ENCODE measurements at places on chromosomes 6 and 20. TPM values are rescaled to one million over a fixed set of nuclear protein-coding genes. Genes with fewer than 3 reads are reported as not detected.

DNA sequence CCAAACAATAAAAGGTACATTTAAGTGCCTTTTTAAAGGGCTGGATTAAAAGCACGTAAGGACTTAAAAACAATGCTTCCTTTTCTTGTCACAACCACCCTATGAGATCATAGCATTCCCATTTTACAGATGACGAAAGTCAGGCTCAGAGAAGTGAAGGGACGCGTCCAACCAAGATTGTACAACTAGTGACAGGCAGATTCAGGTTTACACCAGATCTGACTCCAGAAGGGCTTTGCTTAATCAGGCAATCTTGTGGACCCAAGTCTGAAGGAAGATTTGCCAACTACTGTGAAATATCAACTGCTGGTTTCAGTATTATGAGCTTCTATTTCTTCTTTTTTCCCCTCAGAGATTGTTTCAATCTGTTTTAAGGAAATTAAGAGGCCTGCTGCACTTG lies 877 bp downstream of the ENPP4 start:
- peak overlapping the region; percentile 78 for H3K27ac ChIP-seq
- no peak for DNase-seq
- H3K27me3 ChIP-seq, result no peaks in the 10 kb centered on the region
- H3K36me3 ChIP-seq, result no peaks in the 10 kb centered on the region

GRCh38 chr6:69019832-69020231 lies 384.8 kb downstream of the ADGRB3 start:
- no peak for DNase-seq
- H3K36me3 ChIP-seq, result no peaks in the 10 kb centered on the region
- no peaks in the 10 kb centered on the region for H3K27me3 ChIP-seq

The NHSL1 gene
- 6.5 TPM for total RNA-seq

GRCh38 chr20:25309395-25310267 lies 61.7 kb downstream of the PYGB start:
- no peaks in the 10 kb centered on the region for H3K36me3 ChIP-seq
- H3K27ac ChIP-seq, result peak overlapping the region; percentile 73
- no peak overlapping the region for H3K4me3 ChIP-seq
- H3K4me1 ChIP-seq, result no peaks in the 10 kb centered on the region

DNA sequence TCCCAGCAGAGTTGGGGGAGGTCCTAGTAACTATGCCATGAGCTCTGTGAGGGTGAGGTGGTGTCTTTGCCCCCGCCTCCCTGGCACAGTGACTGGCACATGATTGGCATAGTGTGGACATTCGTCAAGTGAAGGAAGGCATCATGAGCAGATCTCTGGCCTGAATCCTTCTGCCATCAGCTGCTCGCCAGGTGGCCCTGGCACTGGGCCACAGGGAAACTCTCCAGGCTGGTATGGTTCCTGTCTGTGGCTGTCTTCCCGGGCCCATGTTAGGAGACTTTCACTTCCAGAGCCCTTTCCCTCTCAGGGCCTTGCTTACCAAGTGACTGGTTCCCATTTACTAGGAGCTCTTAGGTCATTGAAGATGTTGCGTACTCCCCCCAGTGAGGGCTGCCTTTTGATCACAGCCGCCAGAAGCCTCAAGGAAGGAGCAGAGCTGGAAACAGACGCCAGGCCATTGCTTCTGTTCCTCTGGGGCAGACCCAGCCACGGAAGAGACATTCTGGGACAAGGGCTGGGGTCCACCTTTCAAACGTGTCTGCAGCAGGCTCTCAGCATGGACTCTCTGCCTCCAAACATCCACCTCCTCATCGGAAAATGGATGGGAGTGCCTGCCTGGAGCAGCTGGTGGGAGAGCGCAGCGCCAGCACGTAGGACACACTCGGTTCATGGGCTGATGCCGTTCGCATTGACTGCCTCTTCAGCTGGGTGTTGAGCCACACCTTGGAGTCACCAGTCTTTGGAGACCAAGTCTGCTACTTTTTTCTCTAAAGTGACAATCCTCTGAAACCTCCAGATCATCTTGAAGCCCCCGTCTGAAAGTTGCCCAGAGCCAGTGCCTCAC lies 67.2 kb downstream of the PTPN1 start:
- DNase-seq, result peak; percentile 87
- H3K27ac ChIP-seq, result peak overlapping the region; percentile 79
- peaks cover 35% of the 10 kb centered on the region for H3K4me1 ChIP-seq
- H3K4me3 ChIP-seq, result no peak overlapping the region

The GNAS-AS1 gene
- total RNA-seq, result not detected

- H3K4me3 ChIP-seq, result peak overlapping the region; percentile 51
- DNase-seq, result peak; percentile 74
- H3K36me3 ChIP-seq, result no peaks in the 10 kb centered on the region
- peaks cover 56% of the 10 kb centered on the region for H3K27me3 ChIP-seq
These were observed 3.2 kb downstream of the TTBK1 start for GRCh38 chr6:43246301-43247113.

DNA sequence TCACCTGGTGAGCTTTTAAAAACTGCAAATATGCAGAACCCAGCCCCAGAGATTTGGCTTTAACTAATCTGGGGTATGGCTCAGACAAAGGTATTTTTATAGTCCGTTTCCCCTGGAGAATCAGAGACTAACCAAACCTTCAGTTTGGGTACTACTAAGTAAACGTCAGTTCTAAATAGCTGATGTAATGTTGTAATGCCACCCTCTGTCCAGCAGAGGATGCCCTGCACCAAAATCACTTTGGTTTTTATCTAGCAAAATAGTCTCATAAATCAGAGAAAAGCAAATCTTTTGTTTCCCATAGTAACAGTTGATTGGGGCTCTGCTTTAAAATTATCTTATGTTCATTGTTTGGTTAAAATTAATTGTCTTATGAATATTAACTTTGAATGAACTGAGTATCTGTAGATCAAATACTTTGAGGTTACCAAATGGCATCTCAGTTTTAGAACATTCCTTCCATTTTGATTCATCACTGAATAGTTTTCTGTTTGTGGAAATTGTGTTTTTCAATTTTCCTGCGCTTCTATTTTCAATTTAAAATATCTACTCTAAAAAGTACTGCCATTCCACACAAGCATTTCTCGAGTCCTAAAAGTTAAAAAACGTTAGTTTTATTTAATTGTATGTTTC lies 278.3 kb upstream of the PLCB4 start:
- no peak for DNase-seq
- no peaks in the 10 kb centered on the region for H3K4me1 ChIP-seq
- no peak overlapping the region for H3K4me3 ChIP-seq
- H3K27ac ChIP-seq, result no peak overlapping the region
- no peaks in the 10 kb centered on the region for H3K27me3 ChIP-seq

DNA sequence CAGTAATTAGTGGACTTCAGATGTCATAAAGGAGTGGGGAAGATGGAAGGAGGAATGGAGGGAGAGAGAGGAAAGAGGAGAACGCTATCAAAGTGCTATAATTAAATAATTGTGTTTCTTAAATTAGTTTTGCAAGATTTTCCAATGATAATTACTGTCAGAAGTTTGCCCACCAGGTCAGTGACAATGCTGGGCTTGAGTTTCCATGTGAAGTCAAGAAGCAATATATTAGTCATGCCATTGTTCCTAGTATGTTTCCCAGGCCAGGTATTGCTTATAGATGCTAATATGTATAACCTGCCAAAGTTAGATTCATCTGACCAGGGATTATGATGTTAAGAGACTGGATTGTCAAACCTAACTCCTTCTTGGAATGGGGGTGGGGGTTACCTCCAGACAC lies 131.9 kb downstream of the GJA10 start:
- H3K4me3 ChIP-seq, result no peak overlapping the region
- no peak for DNase-seq
- no peaks in the 10 kb centered on the region for H3K4me1 ChIP-seq
- H3K27ac ChIP-seq, result no peak overlapping the region
- no peaks in the 10 kb centered on the region for H3K36me3 ChIP-seq
- H3K27me3 ChIP-seq, result no peaks in the 10 kb centered on the region

DNA sequence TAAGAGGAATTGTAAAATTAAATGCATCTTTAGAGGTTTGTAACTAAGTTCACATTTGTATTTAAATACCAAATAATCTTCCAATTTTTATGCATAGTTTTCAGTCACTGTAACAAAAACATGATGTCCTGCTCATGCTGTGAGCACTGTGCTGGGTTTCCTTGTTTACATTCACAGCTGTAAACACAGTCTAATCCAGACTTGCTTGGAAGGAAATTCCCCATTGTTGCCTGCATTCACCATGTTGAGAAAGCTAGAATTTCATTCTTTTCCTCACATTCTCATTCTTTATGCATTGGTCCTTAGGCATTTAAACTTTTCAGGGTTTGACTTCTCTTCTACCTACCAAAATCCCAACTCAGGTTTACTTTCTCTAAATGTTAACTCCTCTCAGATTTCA lies 242.0 kb upstream of the TBX18 start:
- no peak overlapping the region for H3K27ac ChIP-seq
- no peak for DNase-seq
- H3K4me1 ChIP-seq, result no peaks in the 10 kb centered on the region
- H3K4me3 ChIP-seq, result no peak overlapping the region
- H3K36me3 ChIP-seq, result no peaks in the 10 kb centered on the region

DNA sequence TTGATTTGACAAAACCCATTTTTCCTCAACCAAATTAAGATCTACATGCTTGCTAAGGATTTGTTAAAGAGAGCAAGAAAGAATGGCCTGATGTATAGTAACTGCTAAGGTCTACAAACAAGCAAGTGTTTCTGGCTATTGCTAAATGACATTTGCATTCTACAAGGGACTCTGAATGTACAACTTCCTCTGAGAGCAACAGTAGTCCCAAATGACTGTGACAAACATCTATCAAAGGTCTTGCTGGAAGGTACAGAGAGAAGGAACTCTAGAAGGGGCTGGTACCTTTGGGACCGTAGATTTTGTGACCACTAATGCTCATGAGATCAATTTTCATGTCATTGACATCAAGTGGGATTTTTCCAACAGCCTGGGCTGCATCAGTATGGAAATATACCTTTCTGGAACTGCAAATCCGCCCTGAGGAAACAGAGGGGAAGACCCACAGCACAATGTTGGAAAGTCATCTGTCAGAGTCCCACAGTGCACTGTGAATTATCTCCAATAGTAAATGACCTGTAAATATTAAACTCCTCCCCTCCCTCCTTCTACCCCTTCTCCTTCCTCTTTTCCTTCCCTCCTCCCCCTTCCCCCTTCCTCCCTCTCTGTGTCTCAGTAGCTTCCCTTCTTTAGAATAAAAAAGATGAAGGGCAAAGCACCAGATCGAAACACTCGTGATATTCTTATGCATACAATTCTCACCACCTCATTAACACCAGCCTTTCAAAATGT lies 15.9 kb upstream of the CPNE1 start:
- DNase-seq, result peak; percentile 8
- H3K27ac ChIP-seq, result peak overlapping the region; percentile 66
- H3K4me3 ChIP-seq, result no peak overlapping the region
- peaks cover 14% of the 10 kb centered on the region for H3K4me1 ChIP-seq
- no peaks in the 10 kb centered on the region for H3K27me3 ChIP-seq

GRCh38 chr6:39470506-39470905 lies 148.0 kb upstream of the KCNK16 start:
- no peaks in the 10 kb centered on the region for H3K27me3 ChIP-seq
- no peak overlapping the region for H3K27ac ChIP-seq
- no peaks in the 10 kb centered on the region for H3K4me1 ChIP-seq
- no peaks in the 10 kb centered on the region for H3K36me3 ChIP-seq

DNA sequence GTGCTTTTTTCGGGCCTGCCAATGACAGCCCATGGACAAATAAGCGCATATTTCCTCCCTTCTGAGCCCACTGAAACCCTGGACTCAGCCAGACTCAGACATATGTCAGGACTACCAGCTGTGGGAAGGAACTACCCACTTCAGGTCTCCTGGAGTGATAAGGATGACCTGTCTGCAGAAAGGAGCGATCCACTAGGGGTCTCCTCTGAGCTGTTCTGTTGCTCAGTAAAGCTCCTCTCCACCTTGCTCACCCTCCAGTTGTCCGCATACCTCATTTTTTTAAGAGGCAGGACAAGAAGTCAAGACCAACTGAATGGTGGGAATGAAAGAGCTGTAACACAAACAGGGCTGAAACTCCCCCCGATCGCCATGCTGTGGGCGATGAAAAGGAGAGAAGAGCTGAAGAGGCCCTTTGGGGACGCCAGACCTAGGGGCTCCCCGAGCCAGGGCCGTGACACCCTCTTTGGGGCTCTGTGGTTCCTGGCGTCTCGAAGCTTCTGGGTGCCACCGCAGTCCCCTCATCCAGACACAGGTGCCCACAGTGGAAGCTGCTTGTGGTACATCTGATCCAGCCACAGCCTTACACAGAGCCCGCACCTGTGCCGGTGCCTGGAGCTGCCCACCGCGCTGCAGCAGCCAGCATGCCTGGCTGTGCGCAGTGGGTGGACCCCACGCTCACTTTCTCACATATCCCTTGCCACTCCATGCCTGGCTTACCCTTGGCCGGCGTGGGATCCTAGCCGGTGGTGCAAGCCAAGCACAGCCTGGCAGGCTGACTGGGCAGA lies 68.8 kb downstream of the EYS start:
- no peaks in the 10 kb centered on the region for H3K36me3 ChIP-seq
- H3K27me3 ChIP-seq, result no peaks in the 10 kb centered on the region

- H3K4me1 ChIP-seq, result peaks cover 22% of the 10 kb centered on the region
- H3K27ac ChIP-seq, result no peak overlapping the region
- no peaks in the 10 kb centered on the region for H3K36me3 ChIP-seq
- no peaks in the 10 kb centered on the region for H3K27me3 ChIP-seq
These were observed 210.2 kb upstream of the THEMIS start for GRCh38 chr6:128111096-128111495.

- H3K4me3 ChIP-seq, result no peak overlapping the region
- H3K27ac ChIP-seq, result no peak overlapping the region
- H3K36me3 ChIP-seq, result no peaks in the 10 kb centered on the region
- DNase-seq, result no peak
- no peaks in the 10 kb centered on the region for H3K27me3 ChIP-seq
These were observed 232.5 kb downstream of the LAMA2 start for GRCh38 chr6:129115471-129115870.

DNA sequence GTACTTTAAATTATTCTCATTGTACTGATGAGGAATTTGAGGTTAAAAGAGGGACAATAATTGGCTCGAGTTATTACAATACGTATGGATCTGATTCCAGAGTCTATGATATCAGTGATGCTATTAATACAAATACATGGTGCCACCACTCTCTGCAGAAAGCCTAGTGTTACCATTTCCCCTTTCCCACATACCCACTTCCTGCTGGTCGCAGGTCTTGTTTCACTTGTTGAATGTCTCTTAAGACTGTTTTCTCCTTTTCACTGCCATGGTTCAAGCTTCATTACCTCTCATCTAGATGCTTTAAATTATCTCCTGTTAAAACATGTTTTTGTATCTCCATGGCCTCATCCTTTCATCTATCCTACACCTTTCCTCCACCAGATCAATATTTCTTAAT lies 62.0 kb downstream of the FHL5 start:
- no peak overlapping the region for H3K4me3 ChIP-seq
- no peak for DNase-seq
- H3K4me1 ChIP-seq, result no peaks in the 10 kb centered on the region
- H3K27ac ChIP-seq, result no peak overlapping the region
- no peaks in the 10 kb centered on the region for H3K36me3 ChIP-seq
- H3K27me3 ChIP-seq, result no peaks in the 10 kb centered on the region

The ITCH gene
- 60.6 TPM for total RNA-seq

- H3K36me3 ChIP-seq, result no peaks in the 10 kb centered on the region
- no peaks in the 10 kb centered on the region for H3K27me3 ChIP-seq
- H3K4me3 ChIP-seq, result no peak overlapping the region
- no peak overlapping the region for H3K27ac ChIP-seq
- no peak for DNase-seq
- peaks cover 12% of the 10 kb centered on the region for H3K4me1 ChIP-seq
These were observed 171.5 kb downstream of the LY86 start for GRCh38 chr6:6760002-6760401.

The ANKRD66 gene
- not detected for total RNA-seq

GRCh38 chr6:118297821-118298220 lies 250.3 kb upstream of the PLN start:
- peaks cover 62% of the 10 kb centered on the region for H3K4me1 ChIP-seq
- H3K36me3 ChIP-seq, result no peaks in the 10 kb centered on the region
- H3K27ac ChIP-seq, result peak overlapping the region; percentile 58
- DNase-seq, result no peak
- no peaks in the 10 kb centered on the region for H3K27me3 ChIP-seq

GRCh38 chr6:51015394-51015793 lies 196.7 kb downstream of the TFAP2B start:
- no peak for DNase-seq

The ESF1 gene
- total RNA-seq, result 20.5 TPM

All from sigmoid colon (tissue), 7 donors.